CD14-positive monocyte (primary cell): ENCODE measurements at places on chromosomes 6 and 20. TPM values are rescaled to one million over a fixed set of nuclear protein-coding genes. Genes with fewer than 3 reads are reported as not detected.

DNA sequence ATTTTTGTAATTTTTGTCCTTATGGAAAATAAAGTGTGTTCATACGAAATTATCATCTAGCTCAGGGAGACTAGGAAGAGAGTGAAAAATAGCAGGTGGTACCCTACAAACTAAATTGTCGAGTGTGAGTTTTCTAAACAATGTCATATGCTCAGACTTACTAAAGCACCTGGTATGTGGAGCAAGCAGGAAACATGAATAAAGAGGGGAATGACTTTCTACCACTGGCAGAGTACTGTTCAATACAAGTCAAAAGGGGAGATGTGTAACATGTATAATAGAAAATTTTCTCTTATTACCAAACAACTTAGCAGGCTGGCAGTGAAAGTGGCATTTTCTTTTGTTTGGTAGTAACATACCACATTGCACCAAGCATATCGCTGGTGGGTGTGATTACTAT, 36.1 kb downstream of the CTNNBL1 start:
- H3K36me3 ChIP-seq: peaks cover 18% of the 10 kb centered on the region
- H3K27me3 ChIP-seq: no peaks in the 10 kb centered on the region
- no peak overlapping the region for H3K4me3 ChIP-seq
- H3K27ac ChIP-seq: no peak overlapping the region

DNA sequence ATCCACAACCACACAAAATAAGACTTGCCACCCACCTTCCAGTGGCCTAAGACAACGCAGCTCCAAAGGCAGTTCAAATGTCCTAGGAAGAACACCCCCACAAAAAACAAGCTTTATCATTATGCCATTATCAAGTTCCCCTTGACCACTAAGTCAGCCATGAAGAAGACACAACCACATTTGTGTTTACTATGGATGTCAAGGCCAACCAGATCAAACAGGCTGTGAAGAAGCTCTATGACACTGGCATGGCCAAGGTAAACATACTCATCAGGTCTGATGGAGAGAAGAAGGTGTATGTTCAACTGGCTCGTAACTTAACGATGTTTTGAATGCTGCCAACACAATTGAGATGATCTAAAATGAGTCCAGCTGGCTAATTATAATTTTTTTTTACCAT, 26.1 kb downstream of the SEC63 start:
- peaks cover 4% of the 10 kb centered on the region for H3K36me3 ChIP-seq
- no peak for DNase-seq
- no peaks in the 10 kb centered on the region for H3K4me1 ChIP-seq
- H3K27ac ChIP-seq: no peak overlapping the region

FAM209A gene
- polyA plus RNA-seq: 1.7 and 3.6 TPM in 2 replicates

CRYBG1 gene
- polyA plus RNA-seq: 11.9 TPM

- no peak for DNase-seq
- H3K4me3 ChIP-seq: no peak overlapping the region
- H3K4me1 ChIP-seq: no peaks in the 10 kb centered on the region
These were observed 28.9 kb downstream of the IRAK1BP1 start for GRCh38 chr6:78896227-78896626.

- DNase-seq: no peak
- H3K4me3 ChIP-seq: peak overlapping the region; percentile 67
- H3K27ac ChIP-seq: peak overlapping the region; percentile 19
These were observed 89.2 kb upstream of the ARID1B start for GRCh38 chr6:156687789-156688619.

DNA sequence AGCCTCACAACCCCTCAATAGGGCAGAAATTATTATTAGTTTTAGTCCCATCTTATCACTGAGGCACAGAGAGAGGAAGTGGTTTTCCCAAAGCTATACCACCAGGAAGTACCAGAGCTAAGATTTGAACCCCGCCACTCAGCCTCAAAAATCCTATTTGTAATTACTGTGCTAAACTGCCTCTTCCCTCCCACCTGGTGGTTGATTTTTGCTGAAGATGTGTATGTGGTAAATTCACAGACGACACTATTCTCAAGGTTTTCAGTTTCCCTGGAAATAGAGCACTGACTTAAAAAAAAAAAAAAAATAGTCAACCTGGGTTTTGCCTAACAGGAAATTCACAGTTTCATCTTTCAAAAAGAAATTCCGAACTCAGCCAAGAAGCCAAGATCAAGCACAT, 57.9 kb downstream of the TSHZ2 start:
- no peaks in the 10 kb centered on the region for H3K27me3 ChIP-seq
- no peaks in the 10 kb centered on the region for H3K36me3 ChIP-seq
- no peak overlapping the region for H3K27ac ChIP-seq
- no peak overlapping the region for H3K4me3 ChIP-seq

MDFI gene
- polyA plus RNA-seq: not detected

DNA sequence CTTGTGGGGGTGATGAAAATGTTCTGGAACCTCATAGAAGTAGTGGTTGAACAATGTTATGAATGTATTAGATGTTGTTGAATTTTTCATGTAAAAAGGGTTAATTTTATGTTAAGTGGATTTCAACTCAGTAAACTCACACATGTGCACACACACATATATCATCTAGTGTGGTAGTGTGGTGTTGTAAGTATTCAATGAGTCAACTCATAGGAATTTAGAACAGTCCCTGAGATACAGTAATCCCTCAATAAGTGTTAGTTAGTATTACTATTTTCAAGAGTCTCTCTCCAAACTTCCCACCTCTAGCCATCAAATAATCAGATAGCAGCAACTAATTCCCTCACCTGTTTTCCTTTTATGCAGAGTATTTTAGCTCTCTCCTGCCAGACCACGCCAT, 563.1 kb upstream of the JARID2 start:
- H3K36me3 ChIP-seq: no peaks in the 10 kb centered on the region
- H3K4me3 ChIP-seq: no peak overlapping the region
- no peak for DNase-seq
- H3K27me3 ChIP-seq: no peaks in the 10 kb centered on the region
- H3K27ac ChIP-seq: no peak overlapping the region

GSTA4 gene
- polyA plus RNA-seq: 0.41 TPM

TUBB2B gene
- 3.5 and 3.7 TPM in 2 replicates for polyA plus RNA-seq

DNA sequence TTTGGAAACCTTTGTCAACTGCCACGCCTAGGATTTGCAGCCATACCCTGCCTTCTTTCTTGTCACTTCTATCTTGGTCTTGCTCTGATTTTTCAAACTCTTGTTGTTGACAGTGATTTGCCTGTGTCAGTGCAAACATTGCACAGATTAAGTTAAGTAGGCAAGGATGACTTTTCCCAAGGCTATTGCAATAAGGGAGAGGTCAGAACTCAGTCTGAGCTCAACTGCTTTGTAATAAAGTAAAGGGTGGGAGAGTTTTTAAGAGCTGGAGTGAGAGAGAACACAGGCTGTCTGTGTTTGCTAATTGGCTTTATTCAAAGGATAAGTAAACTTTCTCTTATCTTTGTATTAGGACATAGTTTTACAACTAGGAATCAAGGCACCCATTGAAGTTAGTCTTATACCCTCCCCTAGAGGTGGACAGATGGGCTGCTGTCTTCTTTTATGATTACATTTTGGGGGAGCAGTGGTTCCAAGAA, 448.6 kb downstream of the PHF3 start:
- no peaks in the 10 kb centered on the region for H3K36me3 ChIP-seq
- no peaks in the 10 kb centered on the region for H3K4me1 ChIP-seq
- H3K27ac ChIP-seq: no peak overlapping the region
- no peak overlapping the region for H3K4me3 ChIP-seq
- no peak for DNase-seq
- no peaks in the 10 kb centered on the region for H3K27me3 ChIP-seq
